ENCODE measurements at places on chromosomes 13 and 19. TPM values are rescaled to one million over a fixed set of nuclear protein-coding genes. Genes with fewer than 3 reads are reported as not detected.

DNA sequence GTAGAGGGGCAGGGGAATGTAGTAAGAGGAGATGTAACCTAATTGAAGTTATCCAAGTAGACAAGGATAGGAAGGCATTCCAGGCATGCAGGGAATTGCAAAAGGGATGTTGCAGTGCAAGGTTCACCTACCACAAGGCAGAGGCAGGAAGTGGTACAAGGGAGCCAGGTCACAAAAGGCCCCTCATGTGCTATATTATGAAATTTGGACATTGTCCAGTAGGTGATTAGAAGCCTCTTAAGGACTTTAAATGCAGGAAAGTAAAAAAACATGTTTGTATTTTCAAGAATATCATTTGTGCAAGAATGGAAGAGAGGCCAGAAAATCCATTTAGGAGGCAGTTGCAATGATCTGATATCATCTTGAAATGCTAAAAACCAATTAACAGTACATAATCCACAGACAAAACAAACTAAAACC, 111.4 kb downstream of the FRY start:
- no peak for DNase-seq

Gene SYDE1
- total RNA-seq: 23.7 TPM

DNA sequence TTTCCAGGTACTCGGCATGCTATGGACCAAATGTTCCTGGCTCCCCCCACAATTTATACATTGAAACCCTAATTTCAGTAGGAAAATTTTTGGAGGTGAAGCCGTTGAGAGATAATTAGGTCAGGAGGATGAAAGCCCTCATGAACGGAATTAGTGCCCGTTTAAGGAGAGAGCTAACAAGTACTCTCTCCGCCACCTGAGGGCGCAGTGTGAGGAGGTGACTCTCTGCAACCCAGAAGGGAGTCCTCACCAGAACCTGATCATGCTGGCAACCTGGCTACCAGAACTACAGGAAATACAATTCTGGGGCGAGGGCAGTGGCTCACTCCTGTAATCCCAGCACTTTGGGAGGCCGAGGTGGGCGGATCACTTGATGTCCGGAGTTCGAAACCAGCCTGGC, 397.8 kb downstream of the SLITRK5 start:
- no peak for DNase-seq

Gene NTF4
- 3.9 TPM for total RNA-seq

Gene PSG3
- total RNA-seq: not detected

GRCh38 chr13:111007209-111007608, 92.3 kb upstream of the ANKRD10 start:
- no peak for DNase-seq

GRCh38 chr13:43360892-43361610, 337.7 kb downstream of the DNAJC15 start:
- DNase-seq: no peak

- DNase-seq: no peak
These were observed 11.8 kb downstream of the STK11 start for GRCh38 chr19:1217366-1217765.

Gene PNMA8B
- 2.4 TPM for total RNA-seq

- DNase-seq: no peak
These were observed 38.7 kb upstream of the KLF2 start for GRCh38 chr19:16285769-16286498.

GRCh38 chr19:49579193-49579592, 1.2 kb downstream of the NOSIP start:
- DNase-seq: no peak

GRCh38 chr19:3708207-3708931, at the start of gene TJP3:
Gene TJP3, plus strand, starts transcription at chr19:3708384. Its CDS starts 20,049 bp downstream, at chr19:3728433.
- no peak for DNase-seq

DNA sequence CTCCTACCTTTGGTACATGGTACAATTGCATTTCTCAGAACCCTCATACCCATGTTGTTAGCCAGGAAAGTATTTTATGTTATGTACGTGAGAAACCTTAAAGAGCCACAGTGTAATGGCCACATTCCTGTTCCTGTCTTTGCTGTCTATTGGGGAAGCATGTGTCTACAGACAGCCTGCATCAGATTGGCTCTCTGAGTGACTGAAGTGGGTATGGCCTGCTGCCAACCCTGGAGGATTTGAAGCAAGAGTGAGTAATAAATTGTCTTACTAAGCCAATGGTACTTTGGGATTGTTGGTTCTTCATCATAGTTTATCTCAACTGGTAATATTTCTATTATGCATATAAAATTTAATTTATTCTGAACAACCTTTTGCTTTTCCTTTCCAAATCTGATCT, 574.1 kb downstream of the LMO7 start:
- no peak for DNase-seq

Gene IFNL1
- not detected for total RNA-seq

Gene VAV1
- total RNA-seq: not detected

Gene TMEM150B
- 1.2 TPM for total RNA-seq

Gene TMEM255B
- total RNA-seq: 1.9 TPM

Gene TYROBP
- not detected for total RNA-seq

DNA sequence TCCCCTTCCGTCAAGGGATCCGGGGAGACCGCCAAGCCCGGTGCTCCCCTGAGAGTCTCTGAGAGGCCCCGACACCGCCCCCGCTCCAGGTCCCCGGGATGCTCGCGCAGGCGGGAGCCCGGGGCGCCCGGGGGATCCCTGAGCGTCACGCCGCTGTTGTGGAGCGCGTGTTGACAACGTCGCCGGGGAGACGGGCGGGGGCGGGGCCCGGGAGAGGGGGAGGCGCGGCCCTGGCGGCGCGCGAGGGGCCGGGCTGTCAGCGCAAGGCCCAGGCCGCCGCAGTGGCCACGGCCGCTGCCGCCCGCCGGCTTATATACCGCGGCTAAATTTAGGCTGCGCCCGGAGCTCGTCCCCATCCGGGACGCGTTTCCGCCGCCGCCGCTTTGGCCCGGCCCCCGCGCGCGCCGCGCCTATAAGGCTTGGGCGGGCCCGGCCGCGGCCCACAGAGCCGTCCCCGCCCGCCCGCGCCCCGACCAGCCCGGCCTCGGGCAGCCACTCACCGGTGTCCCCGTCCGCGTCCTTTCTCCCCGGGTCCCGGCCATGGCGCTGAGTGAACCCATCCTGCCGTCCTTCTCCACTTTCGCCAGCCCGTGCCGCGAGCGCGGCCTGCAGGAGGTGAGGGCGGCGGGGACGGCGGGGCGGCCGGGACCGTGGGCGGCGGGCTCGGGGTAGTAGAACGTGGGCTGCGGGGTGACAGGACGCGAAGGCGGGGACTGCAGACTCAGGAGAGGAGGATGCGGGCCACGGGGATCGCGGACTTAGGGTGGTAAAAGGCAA, at the start of gene KLF2:
Gene KLF2 (plus strand): TSS at position 443 of the 777 bp plus-strand sequence. CDS start 98 bp downstream, at position 541.
- peak; percentile 77 for DNase-seq

Gene VMAC
- total RNA-seq: 7.1 TPM

Gene PRKCSH
- 403 TPM for total RNA-seq
